ENCODE measurements at places on chromosomes 7 and 10. TPM values are rescaled to one million over a fixed set of nuclear protein-coding genes. Genes with fewer than 3 reads are reported as not detected.

Gene ZFYVE27
- 18.8 TPM for total RNA-seq

Gene LHFPL3
- not detected for total RNA-seq

Gene ERVW-1
- total RNA-seq = not detected

DNA sequence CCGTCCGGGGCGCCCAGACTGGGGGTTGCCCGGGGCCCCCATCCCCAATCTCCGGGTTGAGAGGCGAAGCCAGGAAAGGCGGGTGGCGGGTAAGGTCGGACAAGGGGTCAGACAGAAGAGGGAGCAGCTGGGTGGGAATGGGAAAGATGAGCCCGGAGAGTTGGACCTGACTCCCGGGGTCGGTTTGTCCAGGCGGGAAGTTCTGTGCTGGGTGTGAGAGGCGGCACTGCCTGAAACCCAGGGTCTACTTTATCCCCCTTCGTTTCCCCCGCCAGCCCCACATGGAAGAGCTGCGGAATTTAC lies 675 bp downstream of the SLC4A2 start:
- DNase-seq = no peak

DNA sequence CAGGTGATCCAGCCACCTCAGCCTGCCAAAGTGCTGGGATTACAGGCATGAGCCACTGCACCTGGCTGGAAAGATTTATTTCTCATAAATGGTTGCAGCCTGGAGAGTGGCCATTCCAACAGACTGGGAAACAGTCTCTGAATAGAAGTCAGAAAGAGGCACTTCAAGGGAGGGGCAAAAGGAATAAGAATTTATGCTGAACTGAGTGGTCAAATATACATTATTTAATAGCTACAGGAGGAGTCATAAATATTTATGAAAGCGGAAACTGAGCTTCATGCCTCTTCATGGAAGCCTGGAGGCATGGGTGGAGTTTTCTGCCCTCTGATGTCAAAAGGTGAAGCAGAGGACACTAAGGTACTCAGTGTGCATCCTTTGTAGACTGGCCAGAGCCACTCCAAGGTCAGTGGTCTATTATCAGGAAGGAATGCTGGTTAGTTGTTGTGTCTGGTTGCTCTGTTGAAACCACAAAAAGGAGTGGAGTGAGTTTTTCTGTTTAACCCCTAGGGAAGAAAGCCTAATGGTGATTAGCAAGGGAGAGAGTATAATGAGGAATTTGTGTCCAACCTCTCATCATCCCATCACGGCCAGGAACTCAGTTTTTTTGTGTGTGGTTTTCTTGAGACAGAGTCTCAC lies 9.3 kb upstream of the NRBF2 start:
- DNase-seq = no peak

Gene GDF2
- total RNA-seq = not detected

Data from lung microvascular endothelial cell (primary cell).